Stimulated activated CD4-positive, alpha-beta T cell treated with anti-CD3 and anti-CD28 coated beads, Interleukin-1b, Interleukin-23, amount 100 ng/mL, for 4 hours (primary cell): ENCODE measurements at places on chromosomes 7 and 10.

- no peak for DNase-seq
Observed at GRCh38 chr7:134535272-134535918, 8.0 kb downstream of the AKR1B10 start.

GRCh38 chr10:86711513-86712316, 43.4 kb downstream of the LDB3 start:
- peak; percentile 28 for DNase-seq

DNA sequence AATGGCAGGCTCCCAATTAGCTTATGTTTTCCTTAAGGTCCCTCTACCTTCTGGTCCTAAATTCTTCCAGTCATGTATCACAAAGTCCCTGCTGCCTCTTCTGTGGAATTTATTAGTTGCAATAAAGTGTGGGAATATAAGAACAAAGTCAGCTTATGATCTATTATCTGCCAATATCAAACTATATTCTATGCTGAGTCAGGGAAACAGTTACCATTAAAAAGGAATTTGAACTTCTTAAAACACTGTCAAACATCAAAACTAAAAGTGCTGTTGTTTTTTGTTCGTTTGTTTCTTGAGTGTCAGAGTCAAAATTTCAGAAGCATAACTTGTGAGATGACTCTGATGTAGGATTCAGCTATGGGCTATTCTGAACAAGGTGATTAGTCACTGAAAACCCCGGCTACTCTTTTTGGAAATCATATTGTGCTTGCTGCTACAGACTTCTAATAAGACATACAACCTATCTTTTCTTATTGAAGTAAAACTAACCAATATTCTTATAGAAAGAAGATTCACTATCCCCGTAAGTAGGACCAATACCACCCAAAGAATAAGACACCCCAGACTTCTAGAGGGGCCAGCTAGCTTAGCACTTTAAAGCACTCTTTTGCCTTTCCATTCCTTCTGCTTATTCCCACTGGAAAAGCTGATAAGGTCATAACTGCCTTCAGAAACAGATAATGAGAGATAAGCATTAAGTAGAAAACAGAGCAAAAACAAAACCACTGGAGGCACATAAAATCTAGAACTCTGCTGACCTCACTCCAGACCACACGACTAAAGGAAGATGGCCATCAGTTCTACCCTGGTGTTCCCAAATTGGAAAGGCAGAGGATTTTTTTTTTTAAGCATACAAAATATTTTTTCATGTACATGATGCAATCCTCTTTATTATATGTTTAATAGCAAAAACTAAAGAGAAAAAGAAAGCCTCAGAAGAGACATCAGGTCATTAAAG, 370.6 kb downstream of the PARD3 start:
- DNase-seq, result no peak

DNA sequence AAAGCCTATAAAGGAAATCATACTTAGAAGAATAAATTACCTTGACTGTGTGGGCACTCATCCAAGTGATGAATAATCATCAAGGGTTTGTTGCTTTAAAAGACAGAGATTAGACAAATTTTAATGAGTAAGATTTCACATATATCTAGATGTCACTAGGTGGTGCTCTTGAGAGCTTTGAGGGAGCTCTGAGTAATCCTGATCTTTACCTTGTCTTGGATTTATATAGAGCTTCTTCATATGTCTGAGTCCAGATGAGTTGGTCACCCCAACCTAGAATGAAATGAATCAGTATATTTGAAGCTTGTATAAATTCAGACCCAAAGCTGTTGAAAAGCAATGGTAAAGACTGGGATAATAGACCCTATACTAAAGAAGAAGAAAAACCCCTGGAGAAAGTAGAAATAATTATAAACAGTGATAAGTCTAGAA, 3.7 kb downstream of the AGR2 start:
- DNase-seq, result no peak

GRCh38 chr10:110353244-110354119, 48.8 kb upstream of the SMNDC1 start:
- no peak for DNase-seq

DNA sequence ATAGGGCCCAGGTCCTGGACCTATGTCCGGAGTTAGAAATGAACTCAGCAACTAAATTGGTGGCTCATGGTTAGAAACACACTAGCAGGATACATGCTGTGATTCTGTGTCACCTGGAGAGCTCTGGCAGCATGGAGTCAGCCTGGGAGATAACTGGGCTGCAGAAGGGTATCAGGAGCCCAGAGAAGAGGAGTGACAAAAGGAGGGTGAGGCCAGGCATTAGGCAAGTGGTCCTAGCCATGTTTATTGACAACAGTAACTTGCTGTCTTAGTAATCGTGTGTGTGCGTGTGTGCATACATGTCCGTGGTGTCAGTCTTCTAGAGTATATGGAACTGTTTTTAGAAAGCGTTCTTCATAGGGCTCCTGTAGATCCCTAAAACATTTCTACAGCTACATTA, 157.5 kb upstream of the PHYHIPL start:
- no peak for DNase-seq

DNA sequence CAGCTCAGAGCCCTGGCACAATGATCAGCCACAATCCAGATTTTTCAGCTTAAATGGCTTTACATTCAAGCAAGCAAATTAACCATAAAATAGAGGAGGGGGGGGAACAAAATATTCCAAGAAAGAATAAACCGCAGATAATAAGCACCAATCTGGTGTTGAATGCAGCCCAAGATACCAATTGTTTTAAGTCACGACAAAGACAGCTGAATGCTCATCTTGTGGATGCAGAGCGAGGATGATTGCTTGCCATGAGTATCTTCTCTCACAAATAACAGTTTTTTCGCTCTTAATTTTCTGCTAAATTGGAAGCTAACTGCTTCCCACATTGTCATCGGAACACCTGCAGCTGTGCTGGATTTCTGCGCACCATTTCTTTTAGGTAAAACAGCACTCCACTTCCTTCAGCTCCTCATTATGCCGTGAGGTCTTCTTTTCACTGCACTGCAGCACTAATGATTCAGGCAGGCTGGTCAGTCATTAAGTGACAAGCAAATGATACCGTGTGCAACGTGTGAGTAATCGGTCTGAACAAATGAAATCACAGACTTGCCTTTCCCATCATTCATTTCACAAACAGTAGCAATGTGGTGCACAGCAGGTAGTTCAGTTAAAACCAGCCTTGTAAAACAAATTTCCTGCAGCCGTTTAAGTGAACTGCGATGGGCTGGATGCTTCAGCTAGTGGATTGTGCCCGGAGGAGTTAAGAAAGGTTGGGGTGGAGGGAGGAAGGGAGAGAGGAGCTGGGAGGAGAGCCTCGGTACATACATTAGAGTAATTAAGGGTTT, 106.4 kb upstream of the CDCA7L start:
- DNase-seq, result no peak

GRCh38 chr7:106774768-106775551, 90.1 kb upstream of the PIK3CG start:
- no peak for DNase-seq

DNA sequence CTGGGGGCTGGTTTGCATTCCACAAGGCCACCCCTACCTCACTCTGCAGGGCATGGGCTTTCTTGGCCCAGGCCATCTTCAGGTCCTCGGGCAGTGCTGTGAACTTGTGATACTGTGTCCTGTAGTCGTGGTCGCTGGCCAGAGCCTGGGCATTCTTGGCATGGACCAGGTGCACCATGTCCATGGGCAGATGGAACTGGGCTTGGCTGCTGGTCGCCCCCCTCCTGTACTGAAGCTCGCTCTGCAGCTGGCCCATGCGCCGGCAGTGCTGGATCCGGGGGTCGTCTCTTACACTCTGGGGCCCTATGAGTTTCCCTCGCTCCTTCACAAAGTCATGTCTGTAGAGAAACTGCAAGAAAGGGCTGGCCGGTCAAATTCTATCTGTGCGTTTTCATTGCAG, 51.7 kb downstream of the HABP2 start:
- DNase-seq, result no peak

- DNase-seq, result no peak
Observed at GRCh38 chr7:17988141-17988540, 39.5 kb downstream of the PRPS1L1 start.

GRCh38 chr7:47937711-47938573, 10.3 kb downstream of the PKD1L1 start:
- no peak for DNase-seq

DNA sequence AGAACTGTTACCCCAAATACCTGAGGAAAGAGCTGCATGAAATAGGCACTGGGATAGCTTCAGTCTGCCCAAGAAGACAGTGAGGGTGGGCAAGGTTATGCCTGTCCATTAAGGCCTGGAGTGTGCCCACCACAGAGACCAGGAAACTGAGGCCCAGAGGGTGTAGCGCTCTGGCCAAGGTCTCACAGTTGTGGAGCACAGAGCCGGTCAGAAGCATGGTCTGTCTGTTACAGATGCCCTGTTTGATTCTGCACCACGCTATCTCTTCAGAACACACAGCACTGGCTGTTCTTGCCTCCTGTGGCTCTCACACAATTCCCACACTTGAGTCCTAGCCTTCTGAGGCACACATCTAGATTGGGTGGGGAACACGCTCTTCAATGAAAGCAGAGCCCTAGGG, 261.4 kb downstream of the GRID1 start:
- no peak for DNase-seq

- no peak for DNase-seq
Observed at GRCh38 chr10:102312683-102313082, 67.4 kb downstream of the GBF1 start.

GRCh38 chr7:80453699-80454340, 58.0 kb downstream of the GNAT3 start:
- DNase-seq, result no peak

DNA sequence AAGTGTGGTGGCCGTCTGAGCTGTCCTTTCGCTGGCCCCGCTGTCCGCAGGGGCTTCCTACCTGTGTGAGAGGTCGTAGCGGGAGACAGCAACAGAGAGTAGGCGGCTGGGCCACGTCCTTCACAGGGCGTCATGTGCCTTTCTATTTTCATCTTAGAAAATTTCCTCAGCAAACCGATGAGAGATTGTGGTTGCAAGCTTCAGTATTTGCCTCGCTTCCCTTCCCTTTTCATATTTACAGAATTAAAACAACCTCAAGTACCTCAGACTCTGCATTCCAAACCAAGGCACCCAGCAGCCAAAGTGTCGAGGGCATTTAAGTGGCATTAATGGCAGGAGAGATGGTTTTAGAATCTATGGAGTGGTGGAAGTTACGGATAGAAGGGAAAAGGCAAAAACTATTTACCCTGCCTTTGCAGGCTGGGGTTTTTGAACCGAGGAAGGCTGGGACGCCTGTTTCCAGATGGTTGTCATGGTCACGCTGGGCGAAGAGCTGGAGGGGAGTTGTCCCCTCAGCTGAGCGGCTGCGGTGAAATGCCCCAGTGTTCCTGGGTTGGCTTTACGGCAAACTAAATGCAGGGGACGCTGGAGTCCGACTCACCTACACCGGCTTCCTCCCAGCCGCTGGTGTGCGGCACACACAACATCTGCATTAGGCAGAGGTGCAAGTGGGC, 41.9 kb downstream of the WIPI2 start:
- no peak for DNase-seq

DNA sequence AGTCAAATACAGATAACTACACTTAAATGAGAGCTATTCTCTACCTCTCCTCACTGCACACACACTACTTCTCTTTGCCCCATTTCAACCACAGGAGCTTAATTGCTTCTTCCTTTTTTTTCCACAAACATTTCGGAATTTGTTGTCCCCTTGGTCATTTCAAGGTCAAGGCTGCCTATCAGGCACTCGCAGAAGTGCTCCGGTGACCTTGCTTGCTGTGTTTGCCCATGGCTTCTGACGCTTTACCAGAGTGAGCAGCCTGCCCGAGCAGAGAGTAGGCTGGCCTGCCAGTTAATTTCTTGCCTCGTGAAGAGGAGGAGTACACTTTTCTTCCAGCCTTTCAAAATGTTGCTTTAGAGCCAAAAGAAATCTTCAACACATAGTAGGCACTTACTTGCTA, 297.1 kb upstream of the LRGUK start:
- no peak for DNase-seq

- no peak for DNase-seq
Observed at GRCh38 chr7:64541438-64542359, 21.2 kb downstream of the ZNF680 start.

- no peak for DNase-seq
Observed at GRCh38 chr10:63829020-63829419, 307.8 kb downstream of the REEP3 start.

- DNase-seq, result no peak
Observed at GRCh38 chr10:116465546-116465945, 37.9 kb downstream of the PNLIPRP3 start.

GRCh38 chr7:12888717-12889116, 201.3 kb downstream of the ARL4A start:
- no peak for DNase-seq

- DNase-seq, result no peak
Observed at GRCh38 chr7:8365499-8366110, 67.8 kb upstream of the NXPH1 start.

DNA sequence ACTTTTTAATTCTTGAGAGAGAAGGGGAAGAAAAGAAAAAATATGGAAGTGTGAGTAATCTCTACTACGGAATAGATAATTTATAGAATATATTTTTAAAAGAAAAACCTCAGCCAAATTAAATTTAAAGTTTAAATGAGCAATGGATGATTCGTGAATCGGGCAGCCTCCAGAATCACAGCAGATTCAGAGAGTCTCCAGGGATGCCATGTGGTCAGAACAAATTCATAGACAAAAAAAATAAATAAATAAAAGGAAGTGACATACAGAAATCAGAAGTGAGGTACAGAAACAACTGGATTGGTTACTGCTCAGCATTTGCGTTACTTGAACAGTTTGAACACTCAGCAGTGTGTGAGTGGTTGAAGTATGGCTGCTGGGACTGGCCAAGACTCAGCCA, 53.0 kb downstream of the PHYHIPL start:
- DNase-seq, result no peak

GRCh38 chr7:5450549-5451327, 27.1 kb upstream of the TNRC18 start:
- DNase-seq, result peak; percentile 17

GRCh38 chr10:10533437-10533836, 484.2 kb upstream of the CELF2 start:
- no peak for DNase-seq

- DNase-seq, result no peak
Observed at GRCh38 chr7:130560972-130561371, 69.1 kb downstream of the MEST start.

DNA sequence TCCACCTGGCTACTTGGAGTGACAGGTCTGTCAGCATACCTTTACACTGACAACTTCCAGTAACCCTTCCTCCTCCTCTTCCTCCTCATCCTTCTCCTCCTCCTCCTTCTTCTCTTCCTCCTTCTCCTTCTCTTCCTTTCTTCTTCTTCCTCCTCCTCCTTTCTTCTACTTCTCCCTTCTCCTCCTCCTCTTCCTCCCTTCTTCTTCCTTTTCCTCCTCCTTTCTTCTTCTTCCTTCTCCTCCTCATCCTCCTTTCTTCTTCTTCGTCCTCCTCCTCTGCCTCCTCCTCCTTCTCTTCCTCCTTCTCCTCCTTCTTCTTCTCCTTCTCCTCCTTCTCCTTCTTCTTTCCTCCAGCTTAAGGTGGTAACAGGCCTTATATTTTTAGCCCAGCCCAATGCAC, 109.3 kb upstream of the PLXDC2 start:
- DNase-seq, result no peak
